HL-60 (cell line): ENCODE measurements at places on chromosomes 12 and 14.
A peak's percentile ranks its signal among the peaks of the same experiment; 100 is the strongest.

GRCh38 chr12:76446090-76446489 lies 97.9 kb upstream of the BBS10 start:
- DNase-seq = no peak

DNA sequence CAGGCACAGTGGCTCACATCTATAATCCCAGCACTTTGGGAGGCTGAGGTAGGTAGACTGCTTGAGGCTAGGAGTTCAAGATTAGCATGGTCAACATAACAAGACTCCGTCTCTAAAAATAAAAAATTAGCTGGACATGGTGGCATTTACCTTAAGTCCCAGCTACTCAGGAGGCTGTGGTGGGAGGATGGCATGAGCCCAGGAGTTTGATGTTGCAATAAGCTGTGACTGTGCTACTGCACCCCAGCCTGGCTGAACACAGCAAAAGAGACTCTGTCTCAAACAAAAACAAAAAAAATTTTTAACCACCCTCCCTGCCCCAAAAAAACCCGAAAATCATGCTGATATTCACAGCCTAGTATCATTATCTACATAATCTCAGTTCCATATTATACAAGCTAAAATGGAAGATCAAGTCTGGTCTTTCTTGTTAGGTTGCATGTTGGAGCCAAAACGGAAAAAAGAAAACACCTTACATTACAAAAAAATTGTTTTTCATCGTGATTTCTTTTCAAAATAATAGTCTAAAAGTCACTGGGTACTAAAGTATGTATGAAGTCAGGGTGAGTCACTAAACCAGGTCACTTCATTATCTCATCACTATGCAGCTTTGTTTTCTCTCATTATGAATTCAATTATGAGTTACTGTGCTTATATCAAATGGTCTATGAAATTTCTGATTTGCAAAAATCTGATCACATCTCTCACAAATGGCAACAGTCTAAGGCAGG lies 13.8 kb downstream of the GXYLT1 start:
- DNase-seq = no peak

DNA sequence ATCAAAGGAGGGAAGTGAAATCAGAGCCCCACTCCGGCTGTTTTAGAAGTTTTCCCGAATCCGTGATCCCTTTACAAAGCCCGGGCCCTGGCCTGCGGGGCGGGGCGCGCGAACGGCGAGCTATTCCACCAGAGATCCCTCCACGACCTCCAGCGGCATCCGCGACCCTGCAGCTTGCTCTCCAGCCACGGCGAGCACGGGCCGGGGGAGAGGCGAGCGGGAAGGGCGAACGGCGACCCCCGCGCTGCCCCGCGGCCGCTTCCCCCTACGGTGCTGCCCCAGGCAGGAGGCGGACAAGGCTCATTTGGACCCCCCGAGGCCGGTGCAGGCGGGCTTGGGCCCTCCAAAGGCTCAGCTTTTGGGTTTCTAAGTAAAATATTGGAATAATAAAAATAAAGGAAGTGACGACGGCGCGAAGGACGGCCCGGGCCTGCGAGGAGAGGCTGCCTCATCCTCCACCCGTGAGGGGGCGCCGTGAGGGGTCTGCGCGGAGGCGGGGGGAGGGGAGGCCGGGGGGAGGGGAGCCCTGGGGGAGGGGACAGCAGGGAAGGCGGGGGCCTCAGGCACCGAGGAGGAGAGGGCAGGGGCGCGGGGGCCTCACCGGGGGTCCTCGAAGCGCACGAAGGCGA lies 613 bp downstream of the SRSF9 start:
- DNase-seq = peak; percentile 22

DNA sequence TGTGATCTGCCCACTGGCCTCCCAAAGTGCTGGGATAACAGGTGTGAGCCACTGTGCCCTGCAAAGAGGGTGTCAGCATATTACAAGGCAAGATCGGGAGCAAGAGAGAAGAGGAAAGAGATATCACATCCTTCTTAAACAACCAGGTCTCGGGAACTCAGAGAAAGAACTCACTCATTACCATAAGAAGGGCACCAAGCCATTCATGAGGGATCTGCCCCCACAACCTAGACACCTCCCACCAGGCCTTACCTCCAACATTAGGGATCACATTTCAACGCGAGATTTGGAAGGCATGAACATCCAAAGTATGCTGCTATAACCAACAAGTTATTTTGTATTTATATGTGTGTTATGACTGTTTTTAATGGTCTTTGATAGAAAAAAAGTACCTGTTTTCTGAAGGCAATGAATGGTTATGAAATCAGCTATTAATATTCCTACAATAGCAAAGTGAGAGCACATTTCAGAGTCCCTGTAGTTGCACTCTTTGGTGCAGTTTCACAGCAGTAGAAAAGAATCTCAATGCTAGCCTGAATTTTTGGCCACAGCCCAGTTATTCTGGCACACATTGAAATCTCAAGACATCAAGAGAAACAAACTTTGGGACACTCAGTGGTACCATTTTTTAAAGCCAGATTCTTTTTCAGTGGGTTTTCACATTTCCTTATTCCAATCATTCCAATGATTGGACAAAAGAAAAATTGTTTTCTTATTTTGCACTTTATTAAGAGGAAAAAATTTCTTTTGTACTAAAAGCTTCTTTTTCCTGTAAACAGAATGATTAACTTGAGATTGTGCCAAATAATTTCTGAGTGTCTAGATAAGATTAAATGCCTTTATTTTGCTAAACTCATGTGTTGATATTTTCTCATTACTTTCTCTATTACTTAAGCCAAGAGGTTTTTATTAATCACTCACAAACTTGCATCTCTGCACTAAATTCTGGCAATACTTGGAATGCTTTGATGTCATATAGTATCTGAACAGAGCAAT lies 582.6 kb upstream of the ATP2B1 start:
- no peak for DNase-seq

DNA sequence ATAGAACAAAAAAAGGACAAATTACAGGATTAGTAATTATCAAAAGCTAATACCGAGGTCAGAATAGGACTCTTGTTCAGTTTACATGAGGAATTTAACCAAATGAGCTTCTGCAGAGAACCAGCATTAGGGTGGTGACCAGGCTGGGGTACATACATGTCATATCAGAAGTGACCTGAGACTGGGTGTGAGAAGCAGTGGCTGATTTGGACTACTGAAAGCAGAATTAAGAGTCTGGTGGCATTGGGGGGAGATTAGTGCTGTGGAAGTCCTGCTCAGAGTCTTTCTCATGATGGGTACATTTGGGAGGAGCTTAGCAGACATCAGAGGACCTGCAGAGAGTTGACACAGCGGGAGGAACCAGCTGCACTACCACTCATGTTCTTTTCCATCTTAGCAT lies 21.7 kb downstream of the TRAF3 start:
- DNase-seq = no peak

GRCh38 chr12:109892748-109893147 lies 7.3 kb upstream of the TCHP start:
- no peak for DNase-seq

- no peak for DNase-seq
These were observed 465.2 kb downstream of the LRIG3 start for GRCh38 chr12:58455136-58455535.

DNA sequence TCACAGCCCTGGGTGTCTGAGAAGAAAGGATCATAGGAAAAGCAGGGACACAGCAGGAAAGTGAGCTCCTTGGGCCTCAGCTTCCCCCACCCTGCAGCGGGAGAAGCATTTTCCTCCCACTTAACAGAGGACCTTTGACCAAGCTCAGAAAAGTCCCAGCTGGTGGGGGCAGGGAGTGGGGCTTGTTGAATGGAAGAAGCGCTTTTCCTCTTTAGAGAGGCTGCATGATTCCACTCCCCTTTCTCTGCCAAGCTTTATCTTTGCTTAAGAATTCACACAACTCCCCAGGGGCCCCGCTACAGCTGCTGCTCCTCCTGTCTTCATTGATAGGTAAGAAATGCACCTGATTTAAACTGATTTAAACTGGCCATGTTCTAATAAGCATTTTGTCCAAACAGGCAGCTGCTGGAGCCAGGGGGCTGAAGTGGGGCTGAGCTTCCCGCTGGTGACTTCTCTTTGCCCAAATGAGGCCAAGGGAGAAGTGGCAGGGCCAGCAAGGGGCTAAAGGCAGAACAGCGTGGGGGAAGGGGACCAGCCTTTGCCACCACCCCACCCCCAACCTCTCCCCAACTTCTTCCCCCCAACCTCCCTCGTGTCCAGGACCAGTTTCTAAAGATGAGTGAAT lies 1.7 kb upstream of the PAPLN start:
- DNase-seq = no peak

GRCh38 chr14:86961106-86961716 lies 1031.8 kb downstream of the GALC start:
- DNase-seq = no peak

DNA sequence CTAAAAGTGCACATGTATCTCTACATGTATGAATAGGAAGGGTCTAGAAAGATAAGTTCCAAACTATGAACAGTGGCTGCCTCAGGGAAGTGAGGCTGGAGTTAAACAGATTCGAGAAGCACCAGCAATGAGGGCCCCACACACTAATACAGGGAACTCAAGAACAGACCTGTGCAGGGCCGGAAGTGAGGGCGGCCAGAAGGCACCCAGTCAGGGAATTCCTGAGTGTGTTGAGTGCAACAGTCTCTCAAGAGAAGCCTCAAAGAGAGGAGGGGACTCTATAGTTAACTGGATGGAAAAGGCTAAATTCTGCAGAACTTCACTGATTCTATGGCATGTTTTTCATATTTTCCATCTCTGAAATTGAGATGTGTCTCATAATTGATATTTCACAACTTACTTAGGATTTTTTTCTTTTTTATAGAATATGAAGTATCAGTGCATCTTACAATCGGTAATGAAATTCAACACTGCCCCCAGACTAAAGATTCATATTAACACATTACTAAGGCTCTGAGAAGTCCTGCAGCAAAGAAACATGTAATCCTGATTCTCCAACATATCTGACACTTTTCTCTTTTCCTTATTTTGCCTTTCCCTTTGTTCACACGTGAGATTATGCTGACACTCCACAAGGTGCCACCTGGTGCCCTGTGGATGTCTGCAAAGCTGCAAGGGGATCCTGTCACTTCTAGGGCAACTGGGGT lies 61.3 kb downstream of the CHGA start:
- no peak for DNase-seq

DNA sequence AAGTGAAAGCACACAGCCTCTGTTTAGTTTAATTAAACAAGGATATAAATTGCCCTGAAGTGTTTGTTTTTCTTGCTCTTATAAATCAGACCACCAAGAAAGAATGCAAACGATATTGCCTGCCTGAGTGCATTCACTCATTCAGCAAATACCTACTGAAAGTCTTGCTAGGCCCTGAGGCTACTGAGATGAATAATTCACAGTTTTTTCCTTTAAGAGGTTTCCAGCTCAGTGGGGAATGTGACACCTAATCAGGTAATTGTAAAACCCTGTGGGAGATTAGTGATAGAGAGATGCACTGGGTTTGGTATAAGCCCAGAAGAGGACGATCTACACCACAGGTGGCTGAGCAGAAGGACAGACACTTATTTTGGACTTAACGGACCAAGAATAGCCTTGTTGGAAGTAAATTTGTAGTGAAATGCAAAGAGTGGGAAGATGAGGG lies 151.4 kb downstream of the SLC35F4 start:
- DNase-seq = no peak

DNA sequence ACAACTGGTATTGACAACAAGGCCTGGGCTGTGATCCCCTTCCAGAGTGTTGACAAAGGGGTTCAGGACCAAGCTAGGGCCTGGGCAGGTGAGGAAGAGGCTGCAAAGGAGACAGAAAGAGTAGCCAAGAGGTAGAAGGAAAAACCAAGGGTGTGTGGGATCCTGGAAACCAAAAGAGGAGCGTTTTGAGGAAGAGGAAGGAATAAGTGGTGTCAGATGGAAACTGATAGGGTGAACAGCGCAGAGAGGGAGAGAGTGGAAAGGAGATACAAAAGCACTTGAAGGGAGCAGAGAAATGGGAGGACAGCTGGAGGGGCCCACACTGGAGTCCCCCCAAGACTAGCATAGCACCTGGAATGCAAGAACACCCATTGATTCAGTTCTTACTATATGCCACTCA lies 8.3 kb upstream of the HVCN1 start:
- DNase-seq = no peak

DNA sequence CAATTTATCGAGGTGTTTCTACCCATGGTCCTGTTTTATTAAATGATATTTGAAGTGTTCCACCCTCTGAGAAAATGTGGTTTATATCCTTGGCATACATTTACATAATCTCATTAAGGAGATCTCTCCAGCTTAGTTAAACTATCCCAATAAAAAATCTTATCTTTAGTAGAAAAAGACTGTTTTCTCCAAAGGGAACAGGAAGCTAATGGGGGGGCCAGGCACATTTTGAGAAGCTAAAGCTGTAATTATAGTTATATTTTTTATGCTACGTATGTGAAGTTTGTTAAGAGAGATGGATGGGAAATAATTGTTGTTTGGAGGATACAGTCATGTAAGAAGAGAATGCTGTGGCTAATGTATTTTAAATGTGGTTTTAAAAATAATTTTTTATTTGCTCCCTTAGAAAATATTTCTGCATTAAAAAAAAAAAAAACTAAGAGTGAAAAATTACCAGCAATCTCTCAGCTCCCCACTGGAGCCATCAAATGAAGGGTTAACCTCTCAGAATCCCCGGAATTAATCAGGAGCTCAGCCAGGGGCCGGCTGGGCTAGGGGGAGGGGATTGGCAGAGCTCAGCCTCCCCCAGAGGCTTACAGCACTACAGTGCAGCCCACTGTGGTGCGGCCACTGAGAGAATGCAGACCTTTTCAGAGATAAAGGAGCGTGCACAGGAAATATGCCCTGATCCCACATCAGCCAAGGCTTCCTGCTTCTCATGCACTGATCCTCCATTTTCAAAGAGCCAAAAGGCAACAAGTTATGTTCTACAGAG lies 185.8 kb downstream of the EGLN3 start:
- no peak for DNase-seq

GRCh38 chr12:100908501-100908900 lies 113.9 kb downstream of the ANO4 start:
- DNase-seq = no peak

- no peak for DNase-seq
These were observed 10.8 kb upstream of the IPO8 start for GRCh38 chr12:30706476-30706875.

DNA sequence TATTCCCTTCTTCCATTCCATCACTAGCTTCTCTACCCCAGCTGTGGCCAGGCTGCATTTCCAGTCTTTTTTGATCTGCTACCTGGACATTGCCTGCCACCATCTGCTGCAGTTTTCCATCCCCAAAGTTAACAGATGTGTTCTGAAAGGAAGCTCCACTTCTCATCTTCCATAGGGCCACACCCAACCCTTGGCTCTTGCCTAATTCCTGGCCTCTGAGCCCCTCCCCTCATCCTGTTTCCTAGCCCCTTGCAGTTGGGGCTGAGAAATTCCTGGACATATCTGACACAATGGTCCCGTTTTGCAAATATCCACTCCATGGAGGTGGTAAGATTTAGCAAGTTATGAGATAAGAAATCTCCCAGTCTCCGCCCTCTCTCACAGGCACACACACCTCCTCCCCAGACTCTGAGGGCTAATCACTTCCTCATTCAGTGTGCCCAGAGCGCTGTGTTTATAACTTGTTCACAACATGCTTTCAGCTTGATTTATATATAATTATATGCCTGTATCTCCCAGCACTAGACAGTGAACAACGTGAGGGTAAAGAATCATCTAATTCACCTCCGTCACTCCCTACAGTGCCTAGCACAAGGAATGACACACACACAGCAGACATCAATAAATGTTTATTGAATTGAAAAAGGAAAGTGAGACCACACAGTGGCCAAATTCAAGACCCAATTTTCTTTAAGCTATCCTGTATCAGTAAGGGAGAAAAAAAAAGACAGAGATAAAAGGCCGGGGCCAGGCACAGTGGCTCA lies 13.4 kb downstream of the SMUG1 start:
- DNase-seq = no peak
